ENCODE measurements at places on chromosomes 5 and 9.

GRCh38 chr5:16418471-16418922 is 47.1 kb downstream of the ZNF622 start:
- no peak for DNase-seq

- no peak for DNase-seq
These were observed 55.4 kb upstream of the RNF180 start for GRCh38 chr5:64110222-64110621.

DNA sequence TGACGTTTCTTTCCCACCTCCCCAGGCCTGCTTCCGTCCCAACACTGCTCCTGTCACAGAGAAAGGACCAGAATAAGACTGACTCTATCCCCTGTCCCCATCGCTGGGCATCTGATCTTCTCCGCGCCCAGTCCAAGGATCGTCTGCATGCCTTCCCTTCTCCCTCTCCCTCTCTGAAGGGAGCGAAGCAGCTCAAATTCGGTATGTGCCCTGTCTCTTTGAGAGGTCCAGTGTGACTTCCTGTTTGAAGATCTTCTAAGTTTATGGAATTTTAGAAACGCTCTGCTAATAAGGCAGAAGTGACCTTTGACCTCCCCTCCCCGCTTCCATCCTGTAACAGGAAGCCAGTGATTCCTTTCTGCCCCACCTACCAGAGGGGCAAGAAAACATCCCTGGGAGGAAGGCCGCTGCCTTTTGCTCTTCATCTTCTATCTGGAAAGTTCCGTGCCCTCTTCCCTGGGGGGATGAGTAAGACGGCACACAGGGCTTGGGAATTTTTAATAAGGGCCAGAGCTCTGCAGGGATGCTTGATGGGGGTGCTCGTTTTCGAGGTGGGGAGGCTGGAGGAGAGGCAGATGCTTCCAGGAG is 40.7 kb upstream of the RNU6ATAC start:
- no peak for DNase-seq

GRCh38 chr9:82192211-82192610 is 203.6 kb downstream of the SPATA31D1 start:
- no peak for DNase-seq

GRCh38 chr9:87271696-87272477 is 225.8 kb upstream of the DAPK1 start:
- DNase-seq = no peak

- DNase-seq = no peak
These were observed 117.9 kb downstream of the CDC42SE2 start for GRCh38 chr5:131381777-131382176.

DNA sequence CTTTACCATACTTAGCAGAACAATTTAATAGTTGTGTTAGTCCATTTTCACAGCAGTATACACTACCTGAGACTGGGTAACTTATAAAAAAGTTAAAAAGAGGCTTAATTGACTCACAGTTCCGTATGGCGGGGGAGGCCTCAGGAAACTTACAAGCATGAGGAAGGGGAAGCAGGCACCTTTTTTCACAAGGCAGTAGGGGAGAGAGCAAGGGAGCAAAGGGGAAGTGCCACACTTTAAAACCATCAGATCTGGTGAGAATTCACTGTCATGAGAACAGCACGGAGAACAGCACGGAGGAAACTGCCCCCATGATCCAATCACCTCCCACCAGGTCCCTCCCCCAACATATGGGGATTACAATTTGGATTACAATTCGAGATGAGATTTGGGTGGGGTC is 269.9 kb downstream of the MTRR start:
- no peak for DNase-seq

DNA sequence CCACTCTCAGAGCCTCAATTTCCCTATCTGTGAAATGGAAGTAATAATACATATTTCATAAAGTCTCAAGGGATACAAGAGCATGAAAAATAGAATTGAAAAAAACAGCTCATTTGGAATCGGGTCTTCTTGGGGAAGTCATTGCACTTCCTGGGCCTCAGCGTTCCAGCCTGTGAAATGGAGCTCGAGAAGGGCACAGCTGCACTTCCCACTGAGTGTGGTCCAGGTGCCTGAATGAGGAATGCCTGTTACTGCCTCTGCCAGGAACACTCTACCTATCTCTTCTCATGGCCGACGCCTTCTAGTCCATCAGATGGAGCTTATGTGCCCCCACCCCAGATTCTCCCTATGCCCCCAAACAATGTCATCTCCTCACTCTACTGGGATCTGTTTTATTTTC is 924 bp upstream of the NEURL1B start:
- no peak for DNase-seq

DNA sequence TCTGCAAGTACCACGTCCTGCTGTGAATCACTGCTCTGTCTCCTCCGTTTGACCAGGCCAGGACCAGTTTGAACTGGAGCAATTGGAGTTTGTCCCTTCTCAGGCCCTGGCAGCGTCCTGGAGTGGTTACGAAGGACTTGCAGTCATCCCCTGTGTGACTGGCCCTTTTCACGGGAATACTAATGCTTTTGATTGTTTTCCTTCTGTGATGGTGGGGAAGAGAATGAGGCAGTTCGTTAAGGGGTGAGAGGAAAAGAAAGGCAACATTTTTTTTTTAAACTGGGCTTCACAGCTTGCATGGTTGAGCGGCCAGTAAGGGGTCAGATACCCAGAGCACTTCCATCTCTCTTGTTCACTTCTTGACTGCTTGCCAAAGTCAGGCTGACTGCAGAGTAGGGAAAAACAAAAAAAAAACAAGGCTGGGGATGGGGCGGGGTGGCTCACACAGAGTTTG is 153.5 kb upstream of the STK32A start:
- DNase-seq = no peak

GRCh38 chr5:181191526-181192336 is 13.3 kb downstream of the TRIM7 start:
- DNase-seq = peak; percentile 91

DNA sequence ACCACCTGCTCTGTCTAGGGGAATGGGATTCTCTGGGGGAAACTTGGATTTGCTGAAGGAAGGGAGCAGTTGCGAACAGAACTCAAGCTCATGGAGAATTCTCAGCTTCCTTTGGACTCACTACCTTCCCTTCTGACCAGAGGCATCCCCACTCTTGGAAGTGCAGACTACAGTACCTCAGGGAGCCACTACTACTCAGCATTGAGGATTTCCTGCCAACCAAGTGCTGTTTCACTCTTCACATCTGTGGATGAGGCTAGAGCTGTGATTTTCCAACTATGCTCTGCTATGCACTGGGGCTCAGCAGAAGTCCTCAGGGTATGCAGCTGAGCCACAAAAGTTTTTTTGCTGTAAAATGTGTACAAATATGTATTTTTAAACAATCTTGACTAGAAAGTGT is 43.9 kb downstream of the MACROH2A1 start:
- no peak for DNase-seq

- DNase-seq = no peak
These were observed 25.3 kb downstream of the ZDHHC11B start for GRCh38 chr5:759111-759751.

- DNase-seq = no peak
These were observed 542 bp downstream of the FKBP15 start for GRCh38 chr9:113220467-113221002.

- DNase-seq = no peak
These were observed 135.6 kb upstream of the SMARCA2 start for GRCh38 chr9:1879501-1879900.

DNA sequence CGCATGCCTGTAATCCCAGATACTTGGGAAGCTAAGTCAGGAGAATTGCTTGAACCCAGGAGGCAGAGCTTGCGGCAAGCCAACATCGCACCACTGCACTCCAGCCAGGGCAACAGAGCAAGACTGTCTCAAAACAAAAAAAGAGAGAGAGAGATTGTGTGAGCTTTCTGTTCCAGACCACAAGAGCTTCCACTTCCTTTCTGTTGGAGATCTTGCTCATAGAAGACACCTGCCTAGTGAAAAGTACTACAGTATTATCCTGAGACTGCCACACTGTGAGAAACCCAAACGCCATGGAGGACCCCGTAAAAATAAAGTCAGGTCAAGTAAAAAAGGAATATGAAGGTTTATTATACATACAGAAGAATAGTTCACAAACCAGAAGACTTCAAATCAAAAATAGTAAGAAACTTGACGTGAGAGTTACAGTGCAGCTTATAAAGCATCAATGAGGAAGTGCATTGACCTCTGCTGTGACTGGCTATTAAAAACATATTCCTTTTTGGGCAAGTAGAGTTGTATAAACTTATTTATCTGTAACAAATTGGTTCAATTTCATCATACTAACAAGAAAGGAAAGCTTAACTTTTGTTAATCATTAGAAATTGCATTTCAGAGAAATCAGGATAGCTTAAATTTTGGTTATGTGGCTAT is 4.3 kb upstream of the EMB start:
- no peak for DNase-seq

- DNase-seq = no peak
These were observed 41.5 kb downstream of the SH3PXD2B start for GRCh38 chr5:172412724-172413286.
